Endothelial cell of umbilical vein (primary cell): ENCODE measurements at places on chromosomes 3 and 15. TPM values are rescaled to one million over a fixed set of nuclear protein-coding genes. Genes with fewer than 3 reads are reported as not detected.

- no peak for DNase-seq
Measured at GRCh38 chr3:122273498-122273897, 51.5 kb upstream of the CSTA start.

- no peak for DNase-seq
Measured at GRCh38 chr3:14346191-14346590, 56.2 kb upstream of the SLC6A6 start.

GRCh38 chr3:149673393-149673792 lies 15.6 kb upstream of the WWTR1 start:
- no peak for DNase-seq

DNA sequence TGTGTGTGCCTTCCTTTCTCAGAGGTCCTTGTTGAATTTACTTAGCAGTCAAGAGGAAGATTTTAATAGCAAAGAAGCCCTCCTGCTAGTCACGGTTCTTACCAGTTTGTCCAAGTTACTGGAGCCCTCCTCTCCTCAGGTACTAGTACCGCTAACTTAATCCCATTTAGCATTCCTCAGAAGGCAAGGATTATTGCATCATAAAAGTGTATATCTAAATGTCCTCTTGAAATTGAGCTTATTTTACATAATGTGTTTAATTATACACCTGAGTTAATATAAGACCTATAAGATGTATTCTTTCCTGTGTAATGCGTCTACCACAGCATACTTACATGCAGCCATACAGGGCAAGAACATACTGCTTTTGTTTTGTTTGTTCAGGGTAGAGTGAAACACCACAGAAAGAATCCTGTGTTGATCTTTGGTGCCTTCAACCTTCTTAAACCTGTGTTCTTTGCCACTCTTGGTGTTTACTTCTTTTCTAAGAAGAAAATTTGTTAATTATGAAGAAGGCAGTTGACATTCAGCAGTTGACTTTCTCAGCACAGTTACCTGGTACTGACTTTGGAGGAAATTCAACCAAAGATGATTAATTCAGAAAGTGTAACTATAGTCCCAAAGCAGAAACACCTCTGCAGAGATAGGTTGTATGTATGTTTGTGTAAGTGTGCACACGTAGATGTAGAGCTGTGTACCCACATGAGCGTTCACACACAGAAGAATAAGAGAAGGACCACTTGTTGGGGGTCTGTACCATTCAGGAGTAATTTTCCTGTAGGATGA lies 33.1 kb downstream of the POLG start:
- no peak for DNase-seq

GOLGA6L7 gene
- polyA plus RNA-seq = not detected in 2 replicates

- no peak for DNase-seq
Measured at GRCh38 chr3:116388867-116389385, 56.4 kb downstream of the LSAMP start.

CSTA gene
- polyA plus RNA-seq = not detected in 2 replicates

CD200 gene
- polyA plus RNA-seq = 6.9 and 8.1 TPM in 2 replicates

WDR93 gene
- 0.05 and 0.07 TPM in 2 replicates for polyA plus RNA-seq

DNA sequence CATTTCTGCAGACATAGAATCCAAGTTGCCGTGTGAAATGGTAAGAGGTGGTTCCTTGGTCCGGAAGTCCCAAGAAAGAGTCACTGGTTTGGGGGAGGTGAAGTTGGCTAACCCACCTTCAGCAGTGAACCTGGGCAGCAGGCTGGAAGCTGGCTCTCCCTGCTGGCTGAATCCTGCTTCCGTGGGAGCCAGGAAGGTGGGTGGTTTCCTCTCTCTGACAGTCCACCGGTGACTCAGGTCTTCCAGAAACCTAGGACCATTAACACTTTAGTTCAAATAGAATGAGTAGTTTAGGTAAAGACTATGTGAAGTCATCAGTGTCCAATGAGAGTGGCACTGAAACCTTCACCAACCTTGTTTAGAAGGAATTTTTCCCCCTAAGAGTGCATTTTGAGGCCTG lies 87.4 kb upstream of the CACNA2D3 start:
- DNase-seq = no peak

DNA sequence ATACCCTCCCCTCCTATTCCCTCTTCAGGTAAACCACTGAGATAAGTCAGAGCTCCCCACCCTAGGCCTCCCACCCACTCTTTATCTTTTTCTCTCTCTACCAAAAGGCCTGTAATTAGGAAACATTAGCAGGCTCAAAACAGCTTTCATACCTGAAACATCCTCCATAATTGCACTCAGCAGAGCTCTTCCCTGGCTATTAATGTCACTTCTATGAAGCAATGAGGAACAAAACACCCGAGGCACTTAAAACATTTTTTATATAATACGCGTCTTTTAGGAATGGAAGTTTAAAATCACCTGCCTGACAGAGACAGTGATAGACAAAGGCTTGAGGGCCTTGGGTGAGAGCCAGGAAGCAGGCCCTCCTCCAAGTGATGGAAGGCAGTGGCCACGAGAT lies 138.9 kb downstream of the EPHB1 start:
- no peak for DNase-seq

GRCh38 chr15:38895326-38896255 lies 331.0 kb upstream of the RASGRP1 start:
- peak; percentile 68 for DNase-seq

ARHGAP31 gene
- polyA plus RNA-seq = 20.1 and 25.5 TPM in 2 replicates

NEK10 gene
- polyA plus RNA-seq = 0.24 and 0.32 TPM in 2 replicates

DNA sequence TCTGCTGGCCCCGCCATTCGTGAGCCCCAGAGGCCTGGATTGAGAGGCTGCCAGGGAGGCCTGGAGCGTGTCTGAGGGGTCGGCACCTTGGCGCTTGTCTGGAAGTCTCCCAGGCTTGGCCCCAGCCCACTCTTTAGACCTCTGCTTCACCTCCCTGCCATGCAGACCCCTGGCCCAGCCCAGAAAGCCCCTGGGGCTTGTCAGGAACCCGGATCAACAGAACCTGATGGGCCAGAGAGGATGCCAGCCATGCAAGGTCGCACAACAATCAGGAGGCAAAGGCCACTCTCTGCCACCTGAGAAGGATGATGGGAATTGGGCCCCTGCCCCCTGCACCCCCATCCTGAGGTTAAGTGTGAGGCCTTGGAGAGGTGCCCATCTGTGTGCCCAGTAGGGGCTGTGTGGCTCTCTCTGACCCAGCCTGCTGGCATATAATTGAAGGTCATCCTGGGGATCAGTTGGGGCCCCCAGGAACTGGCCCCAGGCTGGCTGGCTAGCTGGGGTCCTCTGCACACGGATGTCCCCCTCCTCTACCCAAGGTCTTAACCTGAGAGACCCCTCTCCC lies 103.3 kb upstream of the SLC6A6 start:
- no peak for DNase-seq

KLF15 gene
- 2.2 and 2.8 TPM in 2 replicates for polyA plus RNA-seq

DNA sequence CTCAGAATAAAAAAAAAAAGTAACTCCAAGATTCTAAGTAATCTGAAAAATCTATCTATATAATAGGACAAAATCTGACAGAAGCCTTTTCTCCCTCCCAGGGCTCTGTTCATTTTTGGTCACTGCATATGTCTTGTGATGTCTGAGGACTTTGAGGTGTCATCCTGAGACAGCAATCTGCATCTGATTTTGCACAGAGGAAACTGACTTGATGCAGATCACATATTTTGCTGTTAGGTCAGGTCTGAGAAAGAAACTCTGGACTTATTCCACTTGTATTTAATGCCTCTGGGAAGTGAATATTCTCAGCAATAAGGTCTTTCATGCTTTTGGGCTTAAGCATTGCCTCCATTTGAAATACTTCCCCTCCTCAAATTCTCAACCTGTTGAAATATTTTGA lies 295.2 kb upstream of the THBS1 start:
- DNase-seq = no peak

GRCh38 chr3:186871403-186871924 lies 29.0 kb downstream of the ADIPOQ start:
- DNase-seq = peak; percentile 94

HMCES gene
- 21.7 and 30.6 TPM in 2 replicates for polyA plus RNA-seq

- no peak for DNase-seq
Measured at GRCh38 chr3:52406791-52407510, 38.0 kb downstream of the SEMA3G start.

DNA sequence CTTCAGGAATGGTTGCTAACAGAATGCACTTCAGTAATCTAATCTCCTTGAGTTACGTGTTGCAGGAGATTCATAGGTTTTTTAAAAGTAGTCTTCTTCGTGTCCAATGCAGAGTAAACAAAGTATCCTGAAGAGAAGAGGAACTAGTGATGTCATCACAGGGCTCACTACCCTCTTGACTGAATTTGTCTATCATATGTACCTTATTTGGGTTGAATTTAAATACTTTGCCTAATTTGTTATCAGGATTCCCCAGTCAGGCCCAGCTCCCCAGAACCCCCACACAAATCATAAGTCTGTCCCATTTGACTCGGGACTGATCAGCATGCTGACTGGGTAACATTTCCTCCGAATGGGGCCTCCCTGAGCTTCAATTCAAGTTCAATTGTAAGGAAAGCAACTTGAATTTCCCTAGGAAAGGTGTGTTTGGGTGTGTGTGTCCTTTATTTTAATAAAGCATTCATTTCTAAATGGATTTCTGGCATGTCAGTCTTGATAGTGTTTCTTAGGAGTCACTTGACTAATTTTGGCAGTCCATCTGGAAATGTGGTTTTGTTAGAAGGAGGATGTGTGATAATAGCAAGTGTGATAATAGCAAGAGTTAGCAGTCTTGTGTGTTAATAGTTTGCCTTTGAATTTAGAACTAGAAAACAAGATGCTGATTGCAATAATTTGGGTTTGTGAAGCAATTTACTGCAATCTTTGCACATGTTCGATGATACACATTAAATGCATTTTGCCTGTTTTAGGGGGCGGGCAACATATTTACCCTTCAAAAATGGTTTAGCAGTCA lies 21.9 kb downstream of the OXNAD1 start:
- DNase-seq = no peak

AADAC gene
- polyA plus RNA-seq = 0.32 and 0.62 TPM in 2 replicates
